Astrocyte (in vitro differentiated cells and primary cell): ENCODE measurements at places on chromosomes 2 and 18.
A peak's percentile ranks its signal among the peaks of the same experiment; 100 is the strongest.

- no peak overlapping the region for H3K4me3 ChIP-seq
- H3K4me1 ChIP-seq = no peaks in the 10 kb centered on the region
- DNase-seq = no peak
- no peak overlapping the region for H3K27ac ChIP-seq
- H3K27me3 ChIP-seq = no peaks in the 10 kb centered on the region
- H3K36me3 ChIP-seq = no peaks in the 10 kb centered on the region
Measured at GRCh38 chr18:10248738-10249137, 205.7 kb upstream of the APCDD1 start.

GRCh38 chr2:80075719-80076118 is 228.8 kb downstream of the LRRTM1 start:
- no peaks in the 10 kb centered on the region for H3K27me3 ChIP-seq
- DNase-seq = no peak
- no peak overlapping the region for H3K27ac ChIP-seq
- no peaks in the 10 kb centered on the region for H3K4me1 ChIP-seq

GRCh38 chr2:54370405-54371104 is 85.6 kb upstream of the SPTBN1 start:
- no peak for DNase-seq
- no peak overlapping the region for H3K4me3 ChIP-seq
- H3K27ac ChIP-seq = no peak overlapping the region
- no peaks in the 10 kb centered on the region for H3K4me1 ChIP-seq
- no peaks in the 10 kb centered on the region for H3K27me3 ChIP-seq

DNA sequence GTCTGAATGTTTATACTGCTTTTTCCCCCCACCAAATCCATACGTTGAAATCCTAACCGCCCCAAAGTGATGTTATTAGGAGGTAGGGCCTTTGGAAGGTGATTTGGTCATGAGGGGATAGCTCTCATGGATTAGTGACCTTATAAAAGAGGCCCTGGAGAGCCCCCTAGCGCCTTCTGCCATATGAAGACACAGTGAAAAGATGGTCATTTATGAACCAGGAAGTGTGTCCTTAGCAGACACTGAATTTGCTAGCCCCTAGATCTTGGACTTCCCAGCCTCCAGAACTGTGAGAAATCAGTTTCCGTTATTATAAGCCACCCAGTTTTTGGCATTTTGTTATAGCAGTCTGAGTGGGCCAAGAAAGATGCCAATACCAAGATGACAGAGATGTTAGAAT is 7.2 kb upstream of the TSN start:
- H3K27me3 ChIP-seq = no peaks in the 10 kb centered on the region
- H3K27ac ChIP-seq = no peak overlapping the region
- DNase-seq = no peak
- no peaks in the 10 kb centered on the region for H3K4me1 ChIP-seq
- H3K36me3 ChIP-seq = no peaks in the 10 kb centered on the region
- H3K4me3 ChIP-seq = no peak overlapping the region

DNA sequence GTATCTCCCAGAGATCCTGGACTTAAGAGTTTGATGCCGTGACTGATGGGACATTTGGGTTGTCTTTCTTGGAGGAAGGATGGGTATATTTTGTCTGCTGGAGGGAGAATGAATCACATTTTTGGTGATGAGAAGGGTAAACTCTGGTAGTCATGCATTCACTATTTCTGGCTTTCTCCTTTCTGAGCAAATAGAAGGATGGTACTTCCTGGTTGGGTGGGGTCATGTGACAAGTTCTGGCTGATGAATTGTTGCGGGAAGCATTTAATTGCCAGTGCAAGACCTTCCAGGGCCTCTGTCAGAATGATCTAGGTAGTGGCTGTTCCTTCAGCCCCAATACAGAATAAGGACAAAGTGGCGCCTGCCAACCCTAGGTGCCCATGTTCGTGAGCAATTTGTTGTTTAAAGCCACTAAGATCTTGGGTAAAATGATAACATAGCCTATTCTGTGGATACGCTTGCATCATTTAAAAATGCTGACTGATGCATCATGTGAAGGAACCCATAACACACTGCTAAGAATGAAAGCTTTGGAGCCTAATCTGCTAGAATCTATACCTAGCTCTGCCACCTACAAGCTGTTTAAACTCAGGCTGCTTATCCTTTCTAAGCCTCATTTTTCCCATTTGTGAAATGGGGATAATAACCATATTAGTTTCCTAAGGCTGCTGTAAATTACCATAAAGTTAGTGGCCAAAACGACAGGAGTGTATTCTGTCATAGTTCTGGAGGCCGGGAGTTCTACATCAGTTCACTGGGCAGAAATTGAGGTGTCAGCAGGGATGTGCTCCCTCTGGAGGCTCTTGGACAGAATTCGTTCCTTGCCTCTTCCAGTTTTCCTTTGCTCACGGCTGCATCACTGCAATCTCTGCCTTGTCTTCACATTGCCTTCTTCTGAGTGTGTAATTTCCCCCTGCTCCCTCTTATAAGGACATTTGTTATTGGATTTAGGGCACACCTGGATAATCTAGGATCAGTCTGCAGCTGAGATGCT is 281.3 kb downstream of the AGPS start:
- H3K4me1 ChIP-seq = no peaks in the 10 kb centered on the region
- H3K27ac ChIP-seq = no peak overlapping the region
- no peaks in the 10 kb centered on the region for H3K36me3 ChIP-seq
- no peak overlapping the region for H3K4me3 ChIP-seq

DNA sequence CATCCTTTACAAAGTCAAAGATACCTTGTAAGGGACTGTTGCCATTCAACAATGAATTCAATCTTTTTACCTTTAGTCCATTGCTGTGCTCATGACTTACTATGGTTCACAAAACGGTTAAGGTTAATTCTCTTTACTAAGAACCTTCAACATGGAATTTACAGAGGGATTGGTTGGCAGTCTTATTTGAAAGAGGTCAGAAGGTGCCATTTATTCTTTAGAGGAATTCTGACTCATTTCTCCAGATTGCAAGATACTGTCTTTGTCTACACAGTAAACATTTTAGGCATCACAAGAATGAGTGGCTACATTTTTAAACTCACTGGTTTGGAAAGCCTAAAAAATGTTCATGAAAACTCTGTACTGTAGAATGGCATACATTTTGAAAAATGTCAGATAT is 17.4 kb downstream of the KCNH7 start:
- H3K36me3 ChIP-seq = no peaks in the 10 kb centered on the region
- peak; percentile 86 for DNase-seq
- H3K4me1 ChIP-seq = peaks cover 4% of the 10 kb centered on the region
- H3K27ac ChIP-seq = peak overlapping the region; percentile 15
- H3K27me3 ChIP-seq = no peaks in the 10 kb centered on the region

- peaks cover 50% of the 10 kb centered on the region for H3K4me1 ChIP-seq
- H3K4me3 ChIP-seq = no peak overlapping the region
- H3K27ac ChIP-seq = peak overlapping the region; percentile 81
- peak; percentile 93 for DNase-seq
Measured at GRCh38 chr2:234286118-234286598, 210.7 kb downstream of the ARL4C start.

DNA sequence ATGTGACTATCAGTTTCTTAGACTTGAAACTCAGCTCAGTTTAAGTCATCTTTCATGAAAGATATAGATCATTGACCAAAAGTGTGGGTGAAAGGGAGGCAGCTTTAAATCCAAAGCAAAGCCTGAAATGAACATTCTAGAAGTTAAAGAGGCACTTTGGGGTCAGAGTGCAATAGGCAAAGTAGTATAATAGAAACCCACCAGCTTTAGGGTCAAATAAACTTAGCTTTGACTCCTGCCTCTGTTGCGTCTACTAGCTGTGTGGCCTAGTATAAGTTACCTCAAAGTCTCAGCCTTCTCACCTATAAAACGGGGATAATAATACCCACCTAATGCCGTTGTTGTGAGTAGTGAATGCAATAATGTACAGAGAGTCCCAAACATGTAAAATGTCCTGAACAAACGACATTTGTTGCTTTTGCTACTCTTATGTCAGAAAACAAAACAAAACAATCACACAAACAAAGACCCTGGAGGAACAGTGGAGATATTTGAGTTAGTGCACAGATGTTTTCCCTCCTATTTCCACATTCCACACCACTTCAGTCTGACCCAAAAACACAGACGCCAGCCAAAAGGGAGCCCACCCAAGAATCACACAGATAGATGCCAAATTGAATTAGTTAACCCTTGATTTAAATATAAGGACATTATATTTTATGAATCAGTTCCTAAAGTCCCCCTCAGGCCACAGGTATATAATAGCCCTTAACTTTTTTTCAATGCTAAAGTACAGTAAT is 657.0 kb downstream of the ARHGAP15 start:
- H3K27ac ChIP-seq = no peak overlapping the region
- DNase-seq = no peak

DNA sequence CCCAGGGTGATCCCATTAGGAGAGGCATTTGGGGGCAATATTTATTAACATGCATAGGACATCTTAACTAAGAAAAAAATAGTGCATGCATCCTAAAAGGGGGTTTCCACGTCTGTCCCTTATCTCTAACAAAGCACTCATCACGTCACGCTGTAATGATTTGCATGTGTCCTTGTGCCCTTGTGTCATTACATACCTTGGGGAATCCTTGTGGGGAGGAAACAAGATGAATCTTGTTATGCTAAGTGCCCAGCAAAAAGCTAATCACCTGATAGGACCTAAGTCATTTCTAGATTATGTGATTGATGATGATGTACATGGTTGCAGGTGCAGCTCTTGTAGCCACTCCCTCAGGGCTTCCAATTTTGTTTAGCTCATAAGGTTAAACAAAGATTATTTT is 250.9 kb downstream of the FBXO15 start:
- DNase-seq = no peak
- H3K4me3 ChIP-seq = no peak overlapping the region
- H3K27me3 ChIP-seq = no peaks in the 10 kb centered on the region

DNA sequence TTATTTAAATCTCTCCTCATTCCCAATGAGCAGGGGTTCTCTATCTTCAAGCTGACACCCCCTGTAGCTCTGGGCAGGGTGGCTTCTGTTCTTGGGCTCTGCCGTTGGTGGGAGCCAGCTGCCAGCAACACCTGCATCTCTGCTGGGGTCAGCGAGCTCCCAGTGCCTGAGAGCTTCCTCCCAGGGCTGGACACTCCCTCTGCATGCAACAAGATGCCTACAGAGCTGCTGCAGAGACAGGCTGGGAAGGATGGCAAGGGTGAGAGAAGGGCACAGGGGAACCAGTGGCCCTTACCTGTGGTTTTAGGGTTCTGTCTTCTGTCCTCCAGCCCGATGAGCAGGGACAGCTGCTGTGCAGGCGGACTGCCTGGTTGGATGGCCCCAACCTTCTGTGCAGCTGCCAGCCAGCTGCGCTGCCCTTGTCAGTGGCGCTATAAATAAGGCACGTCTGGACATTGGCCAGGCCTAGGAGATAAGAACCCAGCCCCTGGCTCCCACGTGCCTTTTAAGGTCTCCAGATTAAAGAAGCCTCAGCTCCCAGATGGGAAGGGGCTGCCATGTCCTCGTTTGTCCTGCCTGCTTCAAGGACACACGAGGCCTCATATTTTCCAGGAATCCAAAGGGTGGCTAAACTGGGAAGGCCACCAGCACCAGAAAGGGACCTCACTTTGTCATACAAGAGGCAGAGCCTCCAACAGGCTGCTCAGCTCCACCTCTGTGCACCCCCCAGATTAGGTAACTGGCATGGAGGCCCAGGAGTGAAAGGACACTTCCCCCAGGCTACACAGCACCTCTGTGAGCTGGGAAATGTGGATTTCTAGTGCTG is 39.5 kb upstream of the FHL2 start:
- peak; percentile 56 for DNase-seq
- no peak overlapping the region for H3K27ac ChIP-seq
- peaks cover 9% of the 10 kb centered on the region for H3K4me1 ChIP-seq
- no peak overlapping the region for H3K4me3 ChIP-seq
- no peaks in the 10 kb centered on the region for H3K36me3 ChIP-seq

DNA sequence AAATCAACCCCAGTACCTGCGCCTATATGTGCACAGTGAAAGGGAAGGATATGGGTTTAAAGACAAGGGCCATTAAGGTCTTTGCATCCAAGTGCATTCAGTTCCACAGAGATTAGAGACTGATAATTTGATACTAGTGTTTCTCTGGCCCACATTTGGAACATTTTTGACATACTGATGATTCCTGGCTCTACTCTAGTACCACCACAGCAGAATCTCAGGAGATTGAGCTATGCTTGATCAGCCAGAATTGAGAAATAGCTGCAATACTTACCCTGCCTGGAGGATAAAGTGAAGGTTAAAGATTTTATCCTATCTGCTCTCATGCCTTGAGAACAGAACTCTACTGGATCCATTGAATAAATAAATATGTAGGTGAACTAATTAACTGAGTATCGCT is 1267.8 kb downstream of the SUCLG1 start:
- DNase-seq = no peak
- no peak overlapping the region for H3K27ac ChIP-seq
- no peak overlapping the region for H3K4me3 ChIP-seq
- no peaks in the 10 kb centered on the region for H3K27me3 ChIP-seq
- no peaks in the 10 kb centered on the region for H3K4me1 ChIP-seq
- H3K36me3 ChIP-seq = no peaks in the 10 kb centered on the region

DNA sequence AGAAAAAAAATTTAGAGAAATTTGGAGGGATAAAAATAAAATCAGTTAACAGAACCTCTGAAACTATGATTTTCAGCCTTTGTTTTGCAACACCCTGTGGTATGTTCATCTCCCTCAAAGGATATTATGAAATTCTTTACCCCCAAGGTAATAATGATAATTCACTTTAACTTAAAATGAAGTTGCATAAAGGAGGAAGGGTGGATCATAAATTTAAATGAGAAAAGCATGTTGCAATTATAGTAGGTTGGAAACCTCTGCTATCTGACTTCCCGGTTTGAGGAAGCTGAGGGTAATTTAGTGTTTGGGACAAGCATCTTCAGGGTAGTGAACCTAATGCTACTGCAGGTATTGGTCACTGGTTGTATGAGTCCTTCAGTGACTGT is 102.9 kb downstream of the BABAM2 start:
- no peak for DNase-seq
- no peaks in the 10 kb centered on the region for H3K27me3 ChIP-seq
- H3K27ac ChIP-seq = peak overlapping the region; percentile 13
- peaks cover 11% of the 10 kb centered on the region for H3K4me1 ChIP-seq

DNA sequence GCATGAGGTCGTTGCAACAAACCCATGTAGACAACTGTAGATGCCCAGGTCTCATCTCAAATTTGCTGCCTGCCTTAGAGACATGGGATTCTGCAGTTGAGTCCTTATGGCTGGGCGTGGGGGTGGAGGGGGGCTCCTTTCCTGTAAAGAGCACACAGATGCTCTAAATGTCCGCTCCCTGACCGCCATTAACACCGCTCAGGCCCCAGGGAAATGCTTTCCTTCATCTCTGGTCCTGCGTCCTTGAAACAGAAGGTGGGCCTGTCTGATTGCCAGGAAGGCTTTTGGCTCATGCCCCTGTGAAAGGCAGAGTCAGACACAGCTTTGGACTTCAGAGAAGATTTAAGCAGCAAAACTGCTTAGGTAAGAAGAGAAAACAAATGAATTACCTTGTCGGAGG is 25.7 kb downstream of the GPR39 start:
- no peak overlapping the region for H3K4me3 ChIP-seq
- H3K27me3 ChIP-seq = no peaks in the 10 kb centered on the region
- peaks cover 32% of the 10 kb centered on the region for H3K4me1 ChIP-seq
- no peaks in the 10 kb centered on the region for H3K36me3 ChIP-seq
